ENCODE measurements at places on chromosomes 6 and 20.

GRCh38 chr6:146896062-146896813 is 297.5 kb downstream of the ADGB start:
- no peak for DNase-seq

GRCh38 chr6:159726255-159726917 is 920 bp upstream of the WTAP start:
- DNase-seq: no peak

DNA sequence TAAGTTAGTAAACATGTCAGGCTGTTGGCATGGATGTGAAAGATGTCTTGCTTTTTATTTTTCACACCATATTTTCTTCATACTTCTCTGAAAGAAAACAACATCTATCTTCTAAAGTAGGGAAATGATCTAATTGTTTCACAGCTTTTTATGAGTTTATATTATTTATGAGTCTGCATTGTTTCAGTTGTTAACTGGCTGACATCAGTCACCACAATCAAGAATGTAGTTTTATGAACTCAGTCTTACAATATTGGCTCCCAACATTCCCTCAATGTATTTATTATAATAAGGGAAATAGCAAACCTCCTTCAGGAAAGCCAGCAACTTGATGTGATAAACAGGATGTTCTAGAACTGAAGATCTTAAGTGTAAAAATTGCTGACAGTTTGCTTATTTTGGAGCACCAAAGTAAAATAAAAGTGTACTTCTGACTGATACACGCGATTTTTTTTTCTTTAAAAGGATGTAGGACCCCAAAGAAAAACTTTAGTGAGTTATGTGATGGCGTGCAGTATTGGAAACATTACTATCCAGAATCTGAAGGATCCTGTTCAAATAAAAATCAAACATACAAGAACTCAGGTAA is 106.0 kb downstream of the ADGRG6 start:
- DNase-seq: no peak

GRCh38 chr6:57209030-57209429 is 13.1 kb downstream of the RAB23 start:
- DNase-seq: no peak

GRCh38 chr6:167778497-167779128 is 48.1 kb upstream of the AFDN start:
- no peak for DNase-seq

GRCh38 chr6:131290955-131291354 is 155.7 kb downstream of the AKAP7 start:
- no peak for DNase-seq

DNA sequence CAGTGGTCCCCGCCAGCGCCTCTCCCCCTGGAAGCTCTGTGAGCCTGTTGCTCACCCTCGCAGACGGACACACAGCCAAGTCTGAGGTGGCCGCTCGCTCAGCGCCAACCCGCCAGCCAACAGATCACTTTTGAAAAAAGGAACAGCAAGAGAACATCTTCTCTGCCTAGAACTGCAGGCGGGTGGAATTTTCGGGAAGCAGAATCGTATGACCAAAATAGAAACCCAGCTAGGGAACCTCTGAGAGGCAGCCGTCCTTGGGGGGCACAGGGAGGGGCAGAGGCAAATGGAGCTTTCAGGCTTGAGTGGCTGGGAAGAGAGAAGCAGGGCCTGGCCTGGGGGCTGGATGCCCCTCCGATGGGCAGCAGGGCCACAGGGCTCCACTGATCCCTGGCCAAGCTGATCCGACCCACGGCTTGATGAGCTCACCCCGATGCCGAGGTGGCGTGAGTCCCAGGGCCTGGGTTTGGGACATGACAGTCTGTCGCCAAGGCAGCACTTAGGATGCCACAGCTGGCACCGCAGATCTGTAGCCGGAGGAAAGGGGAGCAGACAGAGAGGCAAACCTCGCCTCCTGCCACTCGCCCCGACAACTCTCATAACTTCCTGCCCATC is 9.8 kb downstream of the NFATC2 start:
- DNase-seq: no peak

DNA sequence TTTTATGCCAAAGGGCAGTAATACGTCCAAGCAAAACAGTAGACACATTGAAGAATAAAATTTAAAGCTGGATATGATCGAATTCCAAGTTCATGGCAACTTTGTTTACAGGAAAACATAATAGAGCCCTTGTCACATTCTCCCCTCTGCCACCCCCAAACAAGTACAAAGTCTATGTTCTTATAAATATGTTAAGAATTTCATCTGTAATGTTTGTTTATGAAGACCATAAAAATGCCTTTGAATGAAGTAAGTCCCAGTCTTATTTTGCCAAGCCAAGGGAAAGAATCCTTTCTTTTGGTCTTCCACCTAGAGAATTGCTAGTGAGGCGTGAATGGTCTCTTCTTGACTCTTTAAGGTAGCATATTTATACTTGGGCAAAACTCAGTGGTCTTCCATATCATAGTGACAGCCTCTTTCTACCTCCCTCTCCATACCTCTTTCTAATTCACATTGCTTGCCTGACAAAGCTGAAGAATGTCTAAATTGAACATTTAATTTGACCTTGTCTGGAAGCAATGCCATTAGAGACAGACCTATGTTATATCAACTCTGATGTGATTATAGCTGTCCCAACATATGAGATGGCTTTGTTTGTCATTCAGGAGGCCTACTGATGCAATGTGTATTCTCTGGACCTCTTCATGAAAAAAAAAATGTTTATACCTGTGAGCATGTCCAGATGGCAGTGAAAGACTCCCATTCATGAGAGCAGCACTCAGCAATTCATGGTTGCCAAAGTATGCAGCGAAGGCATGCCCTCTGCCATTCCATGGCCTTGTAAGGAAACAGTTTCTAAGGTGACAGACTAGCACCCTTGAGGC is 70.6 kb upstream of the CCN2 start:
- DNase-seq: no peak

GRCh38 chr6:68740828-68741500 is 105.9 kb downstream of the ADGRB3 start:
- DNase-seq: no peak

- no peak for DNase-seq
Observed at GRCh38 chr20:58568483-58569240, 53.5 kb upstream of the APCDD1L start.

- no peak for DNase-seq
Observed at GRCh38 chr6:10586302-10586701, 65.2 kb downstream of the GCNT2 start.

DNA sequence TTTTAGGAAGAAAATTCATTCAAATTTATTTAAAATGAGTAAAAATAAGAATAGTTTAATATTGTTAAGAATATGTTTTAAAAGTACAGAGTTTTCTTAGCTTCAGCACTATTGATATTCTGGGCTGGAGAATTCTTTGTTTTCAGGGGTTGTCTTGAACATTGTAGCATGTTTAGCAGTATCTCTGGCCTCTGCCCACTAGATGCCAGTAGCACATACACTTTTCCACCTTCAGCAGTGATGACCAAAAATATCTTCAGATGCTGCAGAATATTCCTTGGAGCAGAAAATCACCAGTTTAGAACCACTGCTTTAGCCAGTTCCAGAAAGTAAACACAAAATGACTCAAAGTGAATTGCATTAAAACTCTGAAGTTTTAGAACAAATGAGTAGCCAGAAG is 19.4 kb upstream of the SDHAF4 start:
- no peak for DNase-seq

Measured in activated naive CD4-positive, alpha-beta T cell treated with Interleukin-2 at 50 U/mL for 16 hours (primary cell).